ENCODE measurements at places on chromosomes 1 and 21.

GRCh38 chr1:1170215-1171091 is 3.2 kb upstream of the TTLL10 start:
- DNase-seq = no peak

DNA sequence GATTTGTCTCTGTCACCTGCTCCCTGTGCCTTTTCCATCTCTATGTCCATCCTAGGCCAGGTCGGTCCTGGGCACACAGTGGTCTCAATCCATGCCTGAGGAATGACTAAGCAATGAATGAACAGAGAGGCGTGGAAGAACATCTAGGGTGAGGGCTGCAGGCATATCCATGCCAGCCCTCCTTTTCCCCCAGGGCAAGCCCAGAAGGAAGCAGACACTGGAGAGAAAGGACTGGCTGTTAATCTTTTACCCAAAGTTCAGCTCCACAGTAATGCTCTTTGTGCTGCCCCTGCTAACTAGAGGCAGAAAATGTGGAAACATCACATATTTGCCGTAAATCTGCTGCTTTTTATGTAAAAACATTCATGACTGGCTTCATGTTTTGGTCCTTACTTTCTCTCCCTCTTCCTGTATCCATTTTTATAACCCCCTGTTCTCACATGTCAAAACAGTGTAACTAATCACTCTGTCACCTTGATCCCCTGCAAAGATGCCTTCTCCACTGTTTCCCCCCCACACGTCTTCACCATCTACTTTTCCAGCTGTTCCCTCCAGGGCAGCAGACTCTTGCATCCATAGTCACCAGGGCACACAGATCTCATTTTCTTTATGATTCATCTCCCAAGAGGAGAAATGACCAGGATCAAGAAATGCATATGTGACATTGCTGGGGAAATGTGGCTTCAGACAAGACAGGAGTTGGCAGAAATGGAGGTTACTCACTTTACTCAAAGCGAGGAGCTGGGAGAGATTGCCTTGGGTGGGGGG is 166.4 kb upstream of the PROX1 start:
- no peak for DNase-seq

GRCh38 chr21:43318841-43319781 is 107.8 kb downstream of the SIK1 start:
- DNase-seq = no peak

DNA sequence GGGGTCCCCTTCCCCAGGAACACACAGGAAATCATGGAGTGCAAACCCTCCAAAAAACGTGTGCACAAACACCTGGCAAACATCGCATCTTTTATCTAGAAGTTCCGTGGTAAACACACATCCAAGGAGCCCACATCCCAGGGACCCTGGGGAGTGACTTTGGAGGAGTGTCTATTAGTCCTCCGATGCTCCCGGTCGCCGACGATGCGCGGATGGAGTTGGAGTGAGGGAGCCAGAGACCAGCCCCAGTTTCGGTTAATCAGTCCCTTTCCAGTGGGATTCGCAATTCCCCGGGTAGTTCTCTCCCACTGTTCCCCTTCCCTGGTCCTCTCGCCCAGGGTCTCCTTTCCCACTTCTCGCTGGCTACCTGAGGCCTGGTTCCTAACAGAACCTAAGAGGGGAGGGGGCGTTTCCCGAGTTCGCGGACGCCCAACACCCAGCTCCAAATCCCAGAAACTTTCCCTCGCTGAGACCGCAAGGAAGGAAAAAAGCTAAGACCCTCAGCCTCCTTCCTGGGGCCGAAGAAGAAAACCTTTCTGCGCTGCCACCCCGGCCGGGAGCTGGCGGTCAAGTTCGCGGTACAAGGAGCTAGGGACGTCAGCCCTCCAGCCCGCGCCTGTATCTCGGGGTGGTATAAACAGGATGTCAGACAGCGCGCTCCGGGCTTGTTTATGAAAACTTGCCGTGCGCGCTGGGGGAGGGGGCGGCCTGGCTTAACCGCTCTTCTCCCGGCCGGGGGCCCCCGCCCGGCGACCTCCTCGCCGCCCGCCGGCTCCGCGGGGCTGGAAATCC is 787 bp downstream of the JAK1 start:
- DNase-seq = peak; percentile 87

GRCh38 chr1:175250027-175250426 is 57.5 kb upstream of the KIAA0040 start:
- no peak for DNase-seq

- no peak for DNase-seq
These were observed 709 bp downstream of the NECTIN4 start for GRCh38 chr1:161088587-161089110.

GRCh38 chr1:11466416-11466815 is 12.5 kb upstream of the DISP3 start:
- DNase-seq = no peak

DNA sequence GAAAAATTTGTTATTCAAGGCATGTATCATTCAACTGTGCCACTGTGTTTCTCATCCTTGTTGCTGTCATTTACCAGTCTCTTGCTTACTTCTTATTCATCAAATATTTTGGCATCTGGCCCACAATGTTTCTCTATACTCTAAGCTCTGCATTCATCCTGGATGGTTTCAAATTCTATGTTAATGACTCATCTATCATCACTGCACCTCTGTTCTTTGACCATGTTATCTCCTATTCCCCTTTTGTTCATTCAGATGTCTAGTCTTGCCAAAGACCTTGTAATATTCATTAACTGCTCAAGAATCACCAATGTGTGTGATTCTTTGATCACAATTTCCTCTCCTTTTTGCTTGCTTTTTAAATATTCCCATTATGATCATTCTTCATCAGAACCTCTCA is 54.6 kb upstream of the PRKACB start:
- no peak for DNase-seq

GRCh38 chr1:204979891-204980649 is 62.9 kb upstream of the CNTN2 start:
- no peak for DNase-seq

GRCh38 chr1:169886931-169887330 is 6.8 kb downstream of the SCYL3 start:
- DNase-seq = no peak

DNA sequence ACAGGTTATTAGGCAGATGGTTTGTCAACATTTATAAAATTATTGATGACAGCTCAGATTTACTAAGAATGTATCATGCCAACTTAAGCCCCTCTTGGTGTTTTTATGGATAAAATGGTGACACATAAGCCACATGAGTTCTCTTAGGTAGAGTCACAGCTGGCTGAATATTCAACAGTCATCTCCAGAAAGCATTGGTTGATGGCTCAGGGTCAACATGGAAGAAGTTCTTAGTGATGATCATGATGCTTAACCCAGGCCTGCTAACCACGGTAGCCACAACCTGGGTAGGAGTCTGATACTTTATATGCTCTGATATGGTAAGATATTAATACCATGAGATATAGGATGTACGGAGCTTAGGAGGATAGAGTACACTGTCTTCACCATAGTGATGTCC is 46.4 kb upstream of the SIPA1L2 start:
- no peak for DNase-seq

Measured in activated CD8-positive, alpha-beta memory T cell treated with anti-CD3 and anti-CD28 coated beads, Interleukin-2, amount 10 ng/mL, durations not matched to agents 7 days and 5 days (primary cell).